ENCODE measurements at places on chromosomes 4 and X.

DNA sequence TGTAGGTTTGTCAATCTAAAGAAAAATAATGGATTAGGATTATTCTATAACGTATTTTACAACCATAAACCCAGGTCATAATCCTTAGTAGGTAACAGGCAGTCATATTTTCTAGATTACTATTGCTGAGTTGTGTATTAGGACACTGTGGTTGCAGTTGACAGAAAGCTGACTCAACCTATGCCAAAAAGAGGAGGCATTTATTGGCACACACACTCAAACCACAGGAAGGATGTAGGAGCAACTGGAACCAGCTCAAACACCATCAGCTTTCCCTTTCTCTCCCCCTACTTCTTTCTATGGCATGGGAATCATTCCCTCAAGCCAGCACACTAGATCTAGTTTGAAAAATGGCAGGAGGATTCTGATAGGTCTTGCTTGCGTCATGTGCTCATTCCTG lies 136.4 kb upstream of the FAM9C start:
- no peak for DNase-seq

DNA sequence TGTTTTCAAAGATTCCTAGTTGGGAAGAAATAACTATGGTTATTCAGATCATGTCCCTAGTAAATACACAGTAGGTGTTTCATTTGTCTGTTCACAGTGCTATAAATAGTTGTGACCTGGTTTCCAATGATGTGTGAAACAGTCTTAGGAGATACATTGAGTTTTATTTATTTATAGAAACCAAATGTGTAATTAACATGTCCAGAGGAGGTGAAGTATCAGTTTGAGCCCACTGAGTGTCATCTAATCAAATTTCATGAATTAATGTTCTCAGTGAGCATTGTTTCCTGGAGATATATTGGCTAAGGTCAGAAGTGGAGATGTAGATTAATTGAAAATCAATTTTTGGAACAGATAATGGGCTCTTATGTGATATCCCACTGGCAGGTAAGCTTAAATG lies 996.3 kb downstream of the FSTL5 start:
- no peak for DNase-seq

GRCh38 chrX:5748586-5749150 lies 480.0 kb downstream of the NLGN4X start:
- no peak for DNase-seq

DNA sequence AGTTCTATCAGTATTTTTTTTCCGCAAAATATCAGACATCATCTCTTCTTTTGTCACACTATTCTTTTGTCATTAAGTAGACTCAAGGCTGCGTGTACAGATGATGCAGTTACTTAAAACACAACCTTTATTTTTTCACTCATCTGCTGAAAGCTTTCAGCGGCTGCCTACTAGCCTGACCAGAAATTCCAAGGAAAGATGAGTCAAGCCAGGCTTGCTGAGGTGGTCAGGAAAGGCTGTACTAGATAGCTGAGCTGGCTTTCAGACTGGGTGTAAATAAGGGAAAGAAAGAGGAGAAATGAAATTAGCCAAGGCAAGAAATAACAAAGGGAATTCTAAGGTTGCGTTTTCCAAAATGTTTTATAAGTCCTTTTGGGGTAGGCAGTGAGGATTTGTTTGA lies 17.9 kb downstream of the STK26 start:
- DNase-seq, result no peak

DNA sequence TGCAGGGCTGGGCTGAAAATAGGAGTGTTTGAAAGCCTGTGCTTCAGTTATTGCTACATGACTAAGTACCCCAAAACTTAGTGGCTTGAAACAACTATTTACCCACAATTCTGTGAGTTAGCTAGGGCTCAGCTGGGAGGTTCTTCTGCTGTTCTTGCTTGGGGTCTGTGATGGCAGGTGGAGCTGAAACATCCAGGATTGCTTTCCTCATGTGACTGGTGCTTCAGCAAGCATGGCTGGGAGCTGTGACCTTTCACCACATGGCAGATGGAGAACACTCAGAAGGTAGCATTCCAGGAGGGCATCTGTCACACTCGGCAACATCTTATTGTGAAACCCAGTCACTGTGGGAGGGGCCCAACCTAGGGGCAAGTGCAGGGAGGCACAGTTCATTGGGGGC lies 57.0 kb upstream of the TBC1D14 start:
- no peak for DNase-seq

DNA sequence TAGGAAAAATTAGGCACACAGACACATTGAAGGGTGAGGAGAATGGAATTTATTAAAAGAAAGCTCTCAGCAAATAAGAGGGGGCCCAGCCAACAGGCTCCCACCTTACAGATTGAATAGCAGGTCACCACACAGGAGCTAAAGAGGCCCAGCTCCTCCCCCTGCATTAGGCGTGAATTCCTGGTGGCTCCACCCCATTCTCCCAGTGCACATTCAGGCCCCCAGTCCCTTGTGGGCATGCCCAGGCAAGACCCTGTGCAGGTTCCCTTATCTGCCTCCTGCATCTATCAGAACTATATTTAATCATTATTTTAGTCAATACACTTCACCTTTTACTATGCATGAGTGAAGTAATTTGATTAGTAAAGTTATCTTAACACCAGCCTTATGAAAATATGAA lies 856.3 kb upstream of the NDST4 start:
- no peak for DNase-seq

- DNase-seq, result no peak
Measured at GRCh38 chrX:14079891-14080430, 50.3 kb upstream of the GEMIN8 start.

DNA sequence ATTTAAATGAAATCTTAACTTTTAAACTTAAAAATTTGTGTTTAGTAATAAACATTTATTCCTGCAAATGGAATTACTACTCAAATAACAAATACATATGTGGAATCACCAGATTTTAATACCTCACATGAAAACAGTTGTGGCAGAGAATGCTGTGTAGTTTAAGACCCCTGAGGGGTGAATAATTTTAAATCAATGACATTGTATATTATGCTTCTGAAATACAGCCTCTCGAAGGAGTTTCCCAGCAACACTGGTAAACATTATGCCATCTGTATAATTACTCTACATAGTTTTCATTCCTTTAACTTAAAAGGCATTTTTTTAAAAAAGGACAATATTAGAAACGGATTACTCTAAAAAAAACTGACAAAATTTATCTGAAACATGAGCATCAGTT lies 2313.3 kb downstream of the ARAP2 start:
- DNase-seq, result no peak

- no peak for DNase-seq
Measured at GRCh38 chrX:110060846-110061537, 58.1 kb downstream of the TMEM164 start.

DNA sequence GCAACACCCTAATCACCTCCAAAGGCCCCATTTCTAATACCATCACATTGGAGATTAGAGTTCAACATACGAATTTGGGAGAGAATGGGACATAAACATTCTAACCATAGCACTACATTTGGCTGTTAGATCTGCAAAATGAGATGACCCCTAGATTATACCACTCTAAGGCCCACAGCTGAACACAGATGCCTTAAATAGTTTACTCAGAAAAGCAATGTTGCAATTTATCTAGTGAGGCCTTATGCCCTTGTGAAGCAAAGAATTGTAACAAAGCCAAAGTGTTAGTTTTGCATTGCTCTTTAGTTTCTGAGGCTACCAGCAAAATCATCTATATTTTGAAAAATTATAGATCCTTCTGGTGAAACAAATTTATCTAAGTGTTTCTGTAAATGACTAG lies 31.6 kb upstream of the ARHGEF6 start:
- no peak for DNase-seq

- no peak for DNase-seq
Measured at GRCh38 chrX:119497185-119497584, 28.9 kb downstream of the SLC25A5 start.

DNA sequence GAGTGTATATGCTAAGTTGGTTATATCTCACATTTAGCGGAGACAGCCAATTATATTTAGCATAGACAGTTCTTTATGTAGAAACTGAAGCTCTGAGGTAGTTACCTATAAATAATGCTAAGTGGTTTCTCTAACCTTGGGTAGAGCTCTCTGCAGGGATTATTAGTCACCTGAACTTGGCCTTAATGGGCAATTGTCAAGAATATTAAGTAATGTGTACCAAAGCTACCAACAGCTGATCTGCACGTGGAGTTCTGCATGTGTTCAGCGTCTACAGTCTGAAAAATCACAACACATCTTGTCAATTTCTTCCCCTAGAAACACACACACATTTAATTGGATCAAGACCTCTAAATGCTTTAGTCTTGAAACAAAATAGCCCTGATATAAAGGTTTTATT lies 740.6 kb upstream of the FAM241A start:
- DNase-seq, result no peak

- no peak for DNase-seq
Measured at GRCh38 chrX:72396117-72396516, 90.4 kb upstream of the CITED1 start.

All from Right ventricle myocardium inferior (tissue), 1 donor.